ENCODE measurements at places on chromosomes 11 and 22. TPM values are rescaled to one million over a fixed set of nuclear protein-coding genes. Genes with fewer than 3 reads are reported as not detected.

DNA sequence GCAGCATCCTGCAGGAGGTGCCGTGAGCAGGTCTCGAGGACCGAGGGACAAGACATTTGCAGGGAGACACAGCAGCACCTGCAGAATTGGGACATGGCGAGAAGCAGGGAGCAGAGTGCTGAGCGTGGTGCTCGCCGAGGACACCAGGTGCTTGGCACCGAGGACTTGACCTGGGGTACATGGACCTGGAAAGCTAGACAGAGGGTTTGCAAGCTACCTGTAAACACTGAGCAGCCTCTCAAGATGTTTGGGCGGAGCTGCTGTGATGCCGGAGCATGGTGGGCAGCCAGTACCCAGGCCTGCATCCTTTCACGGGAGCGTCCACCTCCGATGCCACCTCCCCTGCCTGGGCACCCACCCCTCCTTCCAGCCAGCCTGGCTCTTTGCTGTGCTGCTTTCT, 773.2 kb downstream of the TBC1D22A start:
- DNase-seq: no peak

- DNase-seq: no peak
Observed at GRCh38 chr11:13851691-13852090, 110.8 kb upstream of the SPON1 start.

DNA sequence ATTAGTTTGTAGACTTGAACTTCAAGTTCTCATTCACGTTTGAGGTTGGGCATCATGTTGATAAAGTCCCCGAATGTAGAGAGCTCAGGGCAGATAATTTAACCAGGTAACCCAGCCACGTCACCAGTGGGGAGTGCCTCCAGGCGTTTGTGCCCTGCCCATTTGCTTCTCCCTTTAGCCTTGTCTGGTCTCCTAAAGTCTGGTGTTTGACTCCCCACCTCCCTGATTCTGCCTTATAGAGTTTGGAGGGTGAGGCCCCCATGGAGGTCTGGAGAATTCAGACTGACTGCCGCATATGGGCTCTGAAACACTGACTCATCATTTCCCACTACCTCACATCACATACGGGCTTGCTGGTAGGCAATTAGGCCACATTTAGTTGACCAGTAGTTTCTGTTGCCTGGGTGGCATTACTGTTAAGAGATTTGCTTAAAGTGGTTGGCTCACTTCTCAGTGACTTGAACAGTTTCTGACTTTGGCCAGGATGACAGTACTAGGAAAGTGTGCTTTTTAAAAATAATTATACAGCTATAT, 99.3 kb upstream of the GAL start:
- no peak for DNase-seq

DNA sequence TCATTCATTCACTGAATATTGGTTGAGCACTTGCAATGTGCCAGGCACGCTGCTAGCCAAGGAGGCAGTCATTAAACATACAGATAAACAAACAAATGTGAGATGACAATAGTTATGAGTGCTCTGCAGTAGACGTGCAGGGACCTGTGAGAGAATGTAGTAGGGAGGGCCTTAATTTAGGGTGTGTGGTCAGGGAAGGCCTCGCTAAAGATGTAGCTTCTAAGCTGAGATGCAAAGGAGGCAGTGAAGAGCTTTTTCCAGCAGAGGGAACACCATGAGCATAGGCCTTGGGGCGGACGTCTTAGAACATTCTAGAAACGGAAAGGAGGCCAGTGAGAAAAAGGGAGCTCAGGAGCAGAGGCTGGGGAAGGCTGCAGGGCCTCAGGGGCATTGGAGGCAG, 789 bp upstream of the NCF4 start:
- DNase-seq: no peak

DNA sequence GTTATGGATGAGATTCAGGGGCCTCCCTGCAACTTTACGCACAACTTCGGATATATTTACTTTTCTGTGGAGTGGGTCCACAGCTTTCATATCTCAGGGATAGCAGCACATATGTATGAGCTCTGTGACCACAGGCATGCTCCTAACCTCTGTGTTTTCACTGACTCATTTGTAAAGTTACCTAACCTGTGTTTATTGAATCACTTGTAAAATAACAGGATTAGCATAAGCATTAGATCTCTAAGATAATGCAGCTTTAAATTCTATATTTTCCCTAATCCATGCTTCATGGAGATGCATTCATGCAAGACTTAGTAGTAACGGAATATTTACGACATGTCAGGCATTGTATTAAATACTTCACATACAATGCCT, 47.9 kb upstream of the DDI1 start:
- no peak for DNase-seq

DNA sequence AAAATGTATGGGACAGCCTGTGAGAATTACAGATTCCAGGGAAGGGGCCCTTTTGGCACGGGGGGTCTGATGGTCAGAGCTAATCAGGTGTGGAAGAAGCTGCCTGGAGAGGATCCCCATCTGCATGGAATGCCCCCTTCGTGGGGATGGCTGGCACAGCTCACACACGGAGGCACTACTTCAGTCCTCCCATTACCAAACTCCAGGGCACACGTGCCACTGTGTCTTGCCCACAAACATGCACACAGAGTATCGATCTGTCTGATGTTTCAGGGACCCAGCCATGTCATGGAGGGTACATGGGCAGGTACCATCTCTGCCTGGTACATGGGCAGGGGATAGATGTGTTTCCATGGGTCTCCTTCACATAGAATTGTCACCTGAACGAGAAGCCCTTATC, 14.7 kb downstream of the KCNQ1OT1 start:
- no peak for DNase-seq

DNA sequence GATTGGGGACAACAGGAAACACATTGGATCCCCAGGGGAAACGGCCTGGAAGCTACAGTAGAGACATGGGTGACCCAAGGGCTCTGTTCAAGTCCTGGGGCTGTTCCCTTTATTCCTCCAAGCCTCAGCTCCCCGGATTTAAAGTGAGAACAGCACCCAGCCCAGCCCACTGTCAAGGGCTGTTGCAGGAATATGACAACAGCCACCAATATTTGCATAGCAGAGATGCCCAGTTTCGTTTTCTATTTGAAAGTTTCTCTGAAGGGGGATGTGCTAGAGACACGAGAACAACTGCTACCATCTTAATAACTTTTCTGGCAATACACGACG, 81.1 kb upstream of the WNT7B start:
- DNase-seq: no peak

- no peak for DNase-seq
Observed at GRCh38 chr11:106302416-106302815, 225.0 kb downstream of the AASDHPPT start.

- DNase-seq: no peak
Observed at GRCh38 chr11:47067401-47067800, 109.3 kb downstream of the ARFGAP2 start.

DNA sequence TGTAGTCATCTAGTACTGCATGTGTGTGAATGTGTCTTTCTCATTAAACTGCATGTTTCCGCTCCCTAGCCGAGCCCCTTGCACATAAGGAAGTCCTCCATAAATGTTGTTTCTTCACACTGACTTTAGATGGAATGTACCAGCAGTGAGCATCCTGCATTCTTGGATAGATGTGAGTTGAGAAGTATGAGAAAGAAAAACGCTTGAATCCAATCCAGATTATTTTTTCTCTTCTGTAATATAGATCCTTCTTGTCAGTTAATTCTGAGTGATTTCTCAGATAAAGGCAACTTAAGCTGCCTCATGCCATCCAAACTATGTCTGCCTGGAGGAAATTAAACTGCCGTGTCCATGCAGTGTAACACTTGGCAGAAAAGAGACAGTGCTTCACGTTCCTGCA, 268.1 kb upstream of the ISX start:
- no peak for DNase-seq

GRCh38 chr11:39772525-39773137, 1686.8 kb downstream of the LRRC4C start:
- DNase-seq: no peak

GRCh38 chr22:39383841-39384625, 15.5 kb upstream of the TAB1 start:
- no peak for DNase-seq

GRCh38 chr22:19383292-19383691, 48.2 kb downstream of the HIRA start:
- DNase-seq: no peak

DNA sequence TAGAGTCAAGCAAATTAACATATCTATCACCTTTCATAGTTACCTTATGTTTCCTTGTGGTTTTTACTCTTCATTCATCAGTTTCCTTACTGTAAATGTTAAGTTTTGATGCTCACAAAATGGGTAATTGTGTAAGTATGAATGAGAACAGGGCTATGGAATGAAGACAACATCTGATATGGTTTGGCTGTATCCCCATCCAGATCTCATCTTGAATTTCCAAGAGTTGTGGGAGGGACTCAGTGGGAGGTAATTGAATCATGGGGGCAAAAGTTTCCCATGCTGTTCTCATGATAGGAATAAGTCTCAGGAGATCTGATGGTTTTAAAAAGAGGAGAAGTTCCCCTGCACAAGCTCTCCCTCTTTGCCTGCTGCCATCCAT, 107.6 kb downstream of the CCDC34 start:
- DNase-seq: no peak

GRCh38 chr11:6099577-6099976, 7.9 kb upstream of the OR56B4 start:
- no peak for DNase-seq

GRCh38 chr11:128346804-128347203, 240.6 kb downstream of the ETS1 start:
- DNase-seq: no peak

- no peak for DNase-seq
Observed at GRCh38 chr11:59403546-59403945, 22.7 kb downstream of the OR5A2 start.

DNA sequence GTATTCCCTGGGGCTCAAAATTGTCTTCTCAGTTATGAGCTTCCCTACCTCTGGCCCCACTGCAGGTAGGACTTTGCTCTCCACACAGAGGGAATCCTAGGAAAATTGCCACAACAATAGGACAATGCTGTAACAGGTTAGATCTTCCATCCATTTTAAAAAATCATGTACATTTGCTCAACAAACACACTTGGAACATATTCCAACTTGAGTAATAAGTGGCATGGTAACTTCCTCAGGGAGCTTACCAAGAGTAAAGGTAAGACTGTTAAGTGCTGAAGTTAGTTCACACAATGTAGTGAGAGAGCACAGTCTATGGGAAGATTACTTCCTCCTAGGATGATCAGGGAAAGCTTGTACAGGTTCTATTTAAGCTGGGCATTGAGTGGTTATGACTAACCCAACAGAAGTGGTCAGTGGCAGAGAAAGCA, 78.9 kb upstream of the BIRC3 start:
- DNase-seq: no peak

DNA sequence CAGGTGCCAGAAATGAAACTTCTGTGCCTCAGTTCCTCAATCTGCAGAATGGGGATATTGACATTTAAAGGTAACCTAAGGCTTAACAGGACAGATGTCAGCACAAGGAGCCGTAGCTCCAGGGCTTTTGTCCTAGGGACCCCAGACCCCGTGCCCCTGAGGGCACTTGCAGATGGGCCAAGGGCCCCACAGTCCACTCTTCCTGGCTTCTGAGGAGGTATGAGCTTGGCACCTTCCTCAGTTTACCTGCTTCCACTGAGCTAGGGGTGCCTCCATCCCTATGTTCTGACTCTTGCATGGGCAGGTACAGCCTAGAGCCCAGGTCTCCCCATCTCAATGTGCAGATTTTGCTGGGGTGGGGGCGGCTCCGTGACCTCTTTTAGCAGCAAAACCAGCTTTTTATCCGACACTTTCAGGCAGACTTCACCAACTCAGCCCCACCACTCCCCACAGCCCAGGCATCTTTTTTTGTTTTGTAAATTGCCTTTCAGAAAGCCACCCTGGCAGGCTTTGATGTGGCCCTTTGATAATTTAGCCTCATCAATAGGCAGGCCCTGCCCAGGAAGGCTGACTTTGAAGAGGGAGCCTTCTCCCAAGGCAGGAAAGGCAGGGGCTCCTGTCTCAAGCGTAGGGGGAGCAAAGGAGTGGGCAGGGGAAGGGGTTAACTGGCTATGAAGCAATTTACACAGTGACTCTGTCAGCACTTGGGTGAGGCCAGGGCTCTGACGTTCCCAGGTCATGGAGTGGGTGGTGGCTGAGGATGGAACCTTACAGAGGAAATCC, 23.7 kb upstream of the FGF3 start:
- DNase-seq: no peak

DNA sequence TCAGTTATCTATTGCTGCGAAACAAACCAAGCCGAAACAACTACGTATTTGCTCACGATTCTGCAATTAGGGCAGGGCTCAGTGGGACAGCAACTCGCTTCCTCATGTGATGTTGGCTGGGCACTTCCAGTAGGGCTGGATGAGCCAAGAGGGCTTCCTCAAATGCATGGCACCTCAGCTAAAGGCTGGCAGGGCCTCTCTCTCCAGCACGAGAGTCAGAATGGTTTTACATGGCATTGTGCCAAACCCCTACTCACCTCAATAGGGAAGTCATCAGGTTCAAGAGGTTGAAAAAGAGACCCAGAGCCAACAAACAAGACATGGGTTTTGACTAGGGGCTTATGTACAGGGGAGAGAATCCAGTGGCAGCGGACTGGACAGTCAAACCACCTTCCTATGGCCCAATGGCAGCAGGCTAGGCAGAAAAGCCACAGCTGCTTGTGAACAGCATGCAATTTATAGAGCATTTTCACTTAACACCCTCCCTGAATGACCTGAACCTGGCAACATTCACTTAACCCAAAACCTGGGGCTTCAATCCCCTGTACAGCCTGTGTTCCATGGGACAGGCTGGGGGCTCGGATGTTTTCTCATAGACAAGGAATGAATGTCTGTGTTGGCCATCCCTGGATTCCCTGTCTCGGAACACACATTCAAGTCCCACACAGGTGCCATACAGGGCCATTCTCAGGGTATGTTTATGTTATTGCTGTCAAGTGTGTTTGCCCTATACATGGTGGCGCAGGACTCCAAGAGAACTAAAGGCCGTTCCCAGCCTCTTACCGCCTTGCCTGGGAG, 154.2 kb upstream of the NAV2 start:
- DNase-seq: no peak

- DNase-seq: no peak
Observed at GRCh38 chr11:130308059-130308458, 6.7 kb downstream of the ZBTB44 start.

GRCh38 chr22:19818324-19819207, 36.1 kb downstream of the GNB1L start:
- DNase-seq: no peak

- no peak for DNase-seq
Observed at GRCh38 chr11:96113193-96113681, 189.3 kb upstream of the MTMR2 start.

The NLRP14 gene
- not detected for total RNA-seq

The MS4A3 gene
- not detected for total RNA-seq

The HDAC10 gene
- total RNA-seq: 50.6 TPM

The TLCD5 gene
- total RNA-seq: 0.23 TPM

The TRIM6 gene
- total RNA-seq: 0.14 TPM

The KRTAP5-1 gene
- total RNA-seq: not detected

The GUCY1A2 gene
- not detected for total RNA-seq

The RAB3IL1 gene
- total RNA-seq: 1.4 TPM

The F2 gene
- total RNA-seq: 0.81 TPM

The AP5B1 gene
- total RNA-seq: 17.3 TPM

The KCNJ1 gene
- total RNA-seq: not detected

The MFRP gene
- not detected for total RNA-seq

The LMO1 gene
- not detected for total RNA-seq

The B3GAT1 gene
- 0.50 TPM for total RNA-seq

The SHISAL1 gene
- not detected for total RNA-seq

The UVRAG gene
- total RNA-seq: 15.8 TPM

The RIMBP3B gene
- 0.61 TPM for total RNA-seq

All from activated T-cell treated with anti-CD3 and anti-CD28 coated beads, Interleukin-2, amount 50 U/mL, for 4 hours (primary cell).